ENCODE measurements at places on chromosomes 16 and 17.

GRCh38 chr17:58277107-58277801 lies 3.5 kb downstream of the MPO start:
- DNase-seq = no peak

DNA sequence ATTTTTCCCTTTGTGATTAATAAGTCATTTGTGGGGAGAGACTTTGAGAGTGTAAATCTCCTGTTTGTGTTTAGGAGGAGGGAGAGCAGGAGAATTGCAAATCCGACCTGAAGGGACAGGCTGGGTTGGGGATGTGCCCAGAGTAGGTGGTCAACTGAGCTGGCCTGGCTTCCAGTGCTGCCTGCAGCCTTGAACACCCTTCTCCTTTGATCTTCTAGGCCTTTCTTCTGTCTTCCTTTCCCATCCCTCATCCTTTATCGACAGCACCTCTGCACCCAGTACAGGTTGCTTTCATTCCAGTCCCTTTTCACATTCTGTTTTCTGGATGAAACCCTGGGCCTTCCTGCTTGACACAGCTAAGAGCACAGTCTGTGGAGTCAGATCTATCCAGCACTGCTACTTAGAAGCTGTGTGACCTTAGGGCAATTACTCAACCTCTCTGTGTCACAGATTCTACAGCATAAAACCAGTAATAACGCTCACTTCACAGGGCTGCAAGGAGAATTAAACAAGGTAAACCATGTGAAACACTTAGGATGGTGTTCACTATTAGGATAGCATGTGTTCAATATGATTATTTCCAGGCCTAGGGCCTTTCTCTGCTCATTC lies 1.0 kb upstream of the CSNK2A2 start:
- DNase-seq = no peak

DNA sequence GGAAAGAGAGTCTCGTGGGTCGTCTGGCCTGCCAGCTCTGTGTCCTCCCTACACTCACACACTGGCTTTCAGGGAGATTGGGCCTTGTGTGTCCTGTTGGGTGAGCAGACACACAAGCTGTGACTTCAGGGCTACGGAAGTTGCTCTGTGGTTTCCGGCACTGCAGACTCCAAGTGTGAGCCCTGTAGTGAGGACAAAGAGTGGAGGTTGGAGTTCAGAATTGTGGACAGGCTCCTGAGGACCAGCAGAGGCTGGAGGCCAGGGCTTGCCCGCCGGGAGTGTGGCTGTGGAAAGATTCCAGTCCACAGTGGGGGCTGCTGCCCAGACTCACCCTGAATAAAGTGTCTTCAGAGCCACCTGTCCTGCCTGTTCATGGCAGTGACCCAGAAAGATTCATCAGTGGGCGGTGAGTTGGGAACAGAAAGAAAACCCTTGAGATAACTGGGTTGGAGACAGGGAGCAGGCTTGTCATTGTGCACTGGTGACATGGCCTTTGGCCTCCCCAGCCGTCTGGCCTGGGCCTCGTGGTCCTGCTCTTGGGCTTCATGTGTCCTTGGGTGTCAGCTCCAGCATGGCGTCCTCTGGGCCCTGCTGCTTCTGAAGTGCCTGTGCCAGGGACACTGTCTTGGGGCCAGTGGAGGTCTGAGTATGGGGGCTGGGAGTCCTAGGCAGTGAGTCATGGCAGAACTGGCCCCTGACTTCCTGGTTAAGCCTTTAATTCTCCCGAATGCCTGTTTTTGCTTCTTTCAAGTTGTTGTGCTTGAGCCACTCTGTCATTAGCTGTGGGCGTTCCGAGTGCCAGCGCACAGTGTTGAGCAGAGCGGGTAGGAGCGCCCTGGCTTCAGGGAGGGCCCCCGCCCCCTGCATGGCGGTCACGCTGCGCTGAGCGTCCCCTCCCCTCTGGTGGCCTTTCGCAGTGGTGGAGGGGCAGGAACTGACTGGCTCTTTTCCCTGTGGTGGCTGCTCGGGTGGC lies 19.9 kb upstream of the ZNF750 start:
- DNase-seq = no peak

- DNase-seq = no peak
Measured at GRCh38 chr16:49456763-49457162, 83.2 kb downstream of the C16orf78 start.

- no peak for DNase-seq
Measured at GRCh38 chr17:79720705-79721292, 9.9 kb upstream of the ENPP7 start.

DNA sequence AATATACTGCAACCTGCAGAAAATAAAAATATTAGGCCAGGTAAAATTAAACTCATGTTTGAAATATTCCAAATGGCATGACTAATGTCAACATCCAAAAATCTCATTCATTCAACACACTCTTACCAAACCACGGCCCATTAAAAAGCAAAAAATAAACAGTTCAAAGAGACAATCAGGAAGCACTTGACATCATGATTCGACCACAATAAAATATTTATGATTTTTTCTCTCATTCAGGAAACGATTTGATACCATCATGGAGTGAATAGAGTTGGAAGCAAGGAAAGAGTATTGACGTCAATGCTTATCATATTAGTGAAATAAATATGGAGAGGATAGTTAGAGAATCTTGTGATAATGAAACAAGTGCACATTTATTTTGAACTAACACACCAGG lies 354.1 kb downstream of the KCNJ2 start:
- peak; percentile 3 for DNase-seq

DNA sequence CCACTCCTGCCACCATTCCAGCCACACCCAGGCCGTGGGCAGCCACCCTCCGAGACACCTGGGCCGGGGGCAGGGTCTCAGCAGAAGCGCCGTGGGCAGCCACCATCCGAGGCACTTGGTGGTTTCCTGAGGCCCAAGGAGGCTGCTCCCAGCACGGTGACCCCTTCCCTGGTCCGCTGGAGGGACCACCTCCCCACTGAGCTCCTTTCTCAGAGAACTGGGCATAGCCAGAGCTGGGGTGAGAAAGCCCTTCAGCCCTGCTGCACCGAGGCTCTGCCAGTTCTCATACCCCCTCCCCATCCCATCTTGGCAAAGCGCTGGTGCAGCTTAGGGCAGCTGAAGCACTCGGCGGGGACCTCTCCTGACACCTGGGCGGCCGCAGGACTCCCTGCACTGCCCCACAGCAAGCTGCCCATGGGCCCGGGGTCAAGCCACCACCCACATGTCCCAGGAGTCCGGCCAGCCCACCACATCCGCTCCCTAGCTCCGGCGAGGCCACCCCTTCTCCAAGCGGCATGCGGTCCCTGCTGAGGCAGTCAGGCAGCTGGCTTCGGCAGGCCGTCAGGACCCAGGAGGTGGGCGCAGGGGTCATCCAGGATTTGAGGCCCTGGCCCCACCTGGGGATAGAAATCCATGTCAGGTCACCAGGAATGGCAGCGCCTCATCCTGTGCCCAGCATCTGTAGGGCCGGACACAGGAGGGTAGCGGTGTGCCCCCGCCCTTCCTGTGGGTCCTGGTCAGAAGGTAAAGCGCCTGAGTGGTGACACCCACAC lies 1.3 kb upstream of the CYBA start:
- no peak for DNase-seq

DNA sequence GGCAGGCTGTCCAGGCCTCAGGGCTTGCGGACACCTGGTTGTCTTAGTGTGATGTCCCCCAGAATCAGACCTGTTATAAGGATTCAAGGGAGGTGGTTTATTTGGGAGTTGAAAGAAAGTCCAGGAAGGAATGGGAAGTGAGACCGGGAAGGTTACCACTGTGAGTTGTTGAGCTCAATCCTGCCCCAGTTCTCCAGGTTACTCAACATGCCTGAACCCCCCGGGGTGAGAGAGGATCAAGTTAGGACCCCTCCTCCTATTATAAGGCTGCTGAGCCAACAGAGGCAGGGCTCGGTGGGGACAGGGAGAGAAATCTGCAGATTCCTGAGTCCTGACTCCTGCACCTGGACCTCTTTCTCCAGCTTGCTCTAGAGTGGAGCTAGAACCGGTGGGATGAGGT lies 86.4 kb downstream of the MRM1 start:
- no peak for DNase-seq

DNA sequence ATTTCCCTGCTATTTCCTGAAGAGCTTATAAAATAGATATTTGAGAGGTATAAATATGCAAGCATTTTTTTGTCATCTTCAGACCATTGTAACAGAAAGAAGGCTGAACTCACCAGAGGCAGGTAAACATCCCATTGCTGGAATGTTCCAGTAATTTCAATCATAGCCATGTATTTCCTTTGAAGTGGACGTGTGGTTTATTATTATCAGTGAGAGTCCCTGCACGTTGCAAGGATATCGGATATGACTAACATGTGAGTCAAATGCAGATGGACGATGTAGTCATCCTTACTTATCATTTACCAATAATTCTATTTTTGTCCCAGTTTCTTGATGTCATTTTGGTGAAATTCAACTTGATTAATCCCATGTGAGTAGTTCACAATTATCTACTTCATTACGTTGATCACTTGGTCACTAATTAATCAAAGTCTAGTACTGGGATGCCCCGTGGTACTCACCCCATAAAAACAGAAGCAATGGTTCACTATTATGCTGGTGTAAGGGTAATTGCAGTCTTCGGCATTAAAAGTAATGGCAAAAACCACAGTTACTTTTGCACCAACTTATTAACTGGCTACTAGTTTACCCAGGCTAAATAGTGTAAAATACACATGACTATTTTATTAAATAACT lies 89.5 kb downstream of the VAT1L start:
- DNase-seq = no peak

All from NCI-H510A (cell line).